ENCODE measurements at places on chromosomes 1 and 21.

- no peak for DNase-seq
Observed at GRCh38 chr1:161817176-161817730, 51.1 kb downstream of the ATF6 start.

DNA sequence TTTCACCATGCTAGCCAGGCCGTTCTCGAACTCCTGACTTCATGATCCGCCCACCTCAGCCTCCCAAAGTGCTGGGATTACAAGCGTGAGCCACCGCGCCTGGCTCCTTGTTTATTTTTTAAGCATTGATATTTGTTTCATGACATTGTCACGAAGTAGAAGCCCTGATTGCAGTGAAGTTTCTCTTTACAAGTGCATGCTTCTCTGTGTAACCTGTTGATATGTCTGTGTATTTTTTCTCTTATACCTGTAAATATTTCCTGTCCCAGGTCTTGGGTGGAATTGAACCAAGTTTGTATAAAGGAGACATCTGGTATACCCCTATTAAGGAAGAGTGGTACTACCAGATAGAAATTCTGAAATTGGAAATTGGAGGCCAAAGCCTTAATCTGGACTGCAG lies 73.5 kb upstream of the FAM3B start:
- no peak for DNase-seq

DNA sequence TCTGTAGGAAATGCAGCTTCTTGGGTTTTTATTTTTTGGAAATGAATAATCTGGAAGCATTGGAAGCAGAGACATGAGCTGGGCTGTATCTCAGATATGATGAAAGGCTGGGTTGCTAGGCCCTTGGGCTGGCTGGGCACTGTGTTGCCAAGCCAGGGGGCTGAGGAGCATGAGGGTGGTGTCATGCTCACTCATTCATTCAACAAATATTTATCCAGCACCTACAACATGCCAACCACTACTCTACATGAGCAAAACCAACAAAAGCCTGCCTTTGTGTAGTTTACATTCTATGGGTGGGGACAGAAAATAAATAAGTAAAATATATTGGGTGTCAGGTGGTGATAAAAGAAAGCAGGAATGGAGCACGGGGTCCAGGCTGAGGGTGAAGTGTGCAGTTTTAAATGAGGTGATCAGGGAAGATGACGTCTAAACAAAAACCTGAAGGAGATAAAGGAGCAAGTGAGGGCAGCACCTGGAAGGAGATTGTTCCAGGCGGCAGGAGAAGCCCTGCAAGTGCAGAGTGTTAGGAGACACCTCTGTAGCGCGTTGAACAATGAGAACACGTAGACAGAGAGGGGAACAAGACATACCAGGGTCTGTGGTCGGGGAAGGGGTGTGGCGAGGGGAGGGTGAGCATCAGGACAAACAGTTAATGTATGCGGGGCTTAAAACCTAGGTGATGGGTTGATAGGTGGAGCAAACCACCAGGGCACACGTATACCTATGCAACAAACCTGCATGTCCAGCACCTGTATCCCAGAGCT lies 10.9 kb downstream of the TAGLN2 start:
- no peak for DNase-seq

DNA sequence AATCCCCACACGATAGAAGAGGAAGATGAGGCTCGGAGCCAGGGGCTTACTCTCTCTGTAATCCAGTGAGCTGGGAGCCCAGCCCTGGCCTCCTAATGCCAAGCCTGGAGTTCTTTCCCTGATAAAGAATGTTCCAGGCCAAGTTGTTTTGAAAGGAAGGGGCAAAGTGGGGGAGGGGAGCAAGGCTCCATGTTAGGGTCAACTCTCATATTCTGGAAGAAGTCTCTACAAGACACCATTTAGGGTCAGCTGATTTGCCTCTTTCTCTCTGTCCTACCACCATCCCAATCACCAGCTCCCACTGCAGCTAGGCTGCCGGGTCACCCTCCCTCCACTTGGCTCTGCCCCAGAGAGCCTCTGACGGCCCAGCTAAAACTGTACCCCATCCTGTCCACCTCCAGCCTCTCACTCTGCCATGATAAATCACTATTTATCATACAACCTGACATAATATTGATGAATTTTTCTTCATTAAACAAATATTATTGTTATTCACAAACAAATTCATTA lies 95.0 kb downstream of the GLIS1 start:
- DNase-seq = no peak

- no peak for DNase-seq
Observed at GRCh38 chr1:25505656-25506385, 37.6 kb upstream of the LDLRAP1 start.
